Kidney glomerular epithelial cell (primary cell): ENCODE measurements at places on chromosomes 12 and 14.

DNA sequence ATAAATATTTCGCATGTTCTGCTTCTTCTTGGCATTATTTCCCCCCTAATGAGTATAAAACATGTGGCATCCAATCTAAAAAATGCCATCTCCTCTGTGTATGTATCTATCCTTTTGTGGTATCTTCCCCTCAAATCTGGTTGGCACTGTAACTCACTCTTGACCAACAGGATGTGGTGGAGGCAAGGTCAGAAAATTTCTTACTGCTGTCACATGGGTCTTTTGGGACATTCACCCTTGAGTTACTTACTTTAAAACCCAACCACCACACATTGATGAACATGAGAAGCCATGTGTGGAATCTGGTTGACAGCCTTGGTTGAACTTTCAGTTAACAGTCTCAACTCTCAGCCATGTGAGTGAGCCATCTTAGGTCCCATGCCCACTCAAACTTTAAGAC is 516.9 kb downstream of the SLC16A7 start:
- no peak for DNase-seq

- DNase-seq = no peak
These were observed 20.8 kb upstream of the AMN start for GRCh38 chr14:102901633-102902032.

- peak; percentile 39 for DNase-seq
These were observed 285.9 kb downstream of the BMP4 start for GRCh38 chr14:53670701-53671100.

- DNase-seq = no peak
These were observed 36.6 kb downstream of the SENP1 start for GRCh38 chr12:48069241-48069640.

GRCh38 chr14:34935488-34935887 is 47.3 kb upstream of the SRP54 start:
- no peak for DNase-seq
